CD4-positive, alpha-beta memory T cell (primary cell): ENCODE measurements at places on chromosomes 12 and 14.

GRCh38 chr14:33347796-33348195, 409.1 kb downstream of the NPAS3 start:
- no peak for DNase-seq

- DNase-seq, result no peak
Measured at GRCh38 chr12:12157424-12157823, 86.7 kb downstream of the BCL2L14 start.

GRCh38 chr12:27539191-27539631, 15.2 kb downstream of the PPFIBP1 start:
- no peak for DNase-seq

DNA sequence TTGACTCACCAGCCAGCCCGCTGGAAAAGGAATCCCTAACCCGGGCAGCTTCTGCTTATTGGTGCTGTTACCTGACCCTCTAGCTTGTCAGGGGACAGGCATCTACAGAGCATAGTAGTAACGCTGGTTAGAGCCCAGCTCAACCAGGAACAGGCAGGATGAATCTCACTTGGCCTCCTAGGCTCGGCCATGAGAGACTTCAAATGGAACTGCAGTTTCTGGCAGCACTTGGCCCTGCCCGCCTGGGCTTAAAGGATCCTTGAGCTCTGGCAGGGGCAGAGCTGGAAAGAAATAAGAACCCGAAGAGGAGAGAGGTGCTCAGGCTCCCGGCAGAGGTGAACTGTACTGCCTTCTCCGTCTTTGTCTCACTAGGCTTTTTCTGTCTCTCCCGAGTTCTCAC, 2.3 kb upstream of the LHX5 start:
- DNase-seq, result no peak

DNA sequence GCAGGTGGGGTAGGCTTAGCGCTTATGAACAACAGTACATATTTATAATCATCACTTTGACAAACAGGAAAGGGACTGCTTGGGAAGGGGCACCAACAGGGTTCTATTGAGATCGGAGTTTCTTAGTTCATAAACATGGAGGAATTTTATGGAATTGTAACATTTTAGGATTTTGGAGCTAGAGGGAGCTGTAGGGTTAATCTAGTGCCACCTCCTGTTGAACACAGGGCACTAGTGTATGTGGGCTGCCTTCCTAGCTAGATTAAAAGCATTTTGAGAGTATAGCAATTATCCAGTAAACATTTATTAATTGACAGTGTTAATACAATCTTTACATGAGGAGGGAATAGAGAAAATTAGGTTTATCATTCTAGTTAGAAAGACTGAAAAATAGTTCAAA, 23.1 kb upstream of the TBC1D30 start:
- no peak for DNase-seq

DNA sequence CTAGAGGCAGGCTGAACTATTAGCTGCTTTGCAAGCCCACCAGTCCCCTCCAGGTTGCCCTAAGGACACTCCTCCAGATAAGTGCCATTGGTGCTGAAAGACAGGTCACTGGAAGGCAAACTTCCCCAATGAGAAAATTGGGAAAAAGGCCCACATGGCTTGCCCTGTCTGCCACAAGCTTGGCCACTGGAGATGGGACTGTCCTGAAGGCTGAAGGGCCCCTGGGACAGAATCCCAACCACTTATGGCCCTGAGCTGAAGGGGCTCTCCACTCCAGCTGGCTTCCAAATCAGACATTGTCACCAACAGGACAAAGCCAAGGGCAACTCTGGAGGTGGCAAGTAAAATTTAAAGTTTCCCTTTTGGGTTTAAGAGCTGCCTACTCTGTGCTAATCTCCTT, 12.2 kb upstream of the DHRS2 start:
- DNase-seq, result no peak

- DNase-seq, result no peak
Measured at GRCh38 chr12:25767606-25768005, 190.9 kb upstream of the RASSF8 start.

GRCh38 chr12:12331896-12332295, 18.1 kb downstream of the MANSC1 start:
- no peak for DNase-seq

- no peak for DNase-seq
Measured at GRCh38 chr12:77696183-77696582, 134.5 kb upstream of the NAV3 start.

- no peak for DNase-seq
Measured at GRCh38 chr12:78316136-78316535, 485.4 kb downstream of the NAV3 start.

DNA sequence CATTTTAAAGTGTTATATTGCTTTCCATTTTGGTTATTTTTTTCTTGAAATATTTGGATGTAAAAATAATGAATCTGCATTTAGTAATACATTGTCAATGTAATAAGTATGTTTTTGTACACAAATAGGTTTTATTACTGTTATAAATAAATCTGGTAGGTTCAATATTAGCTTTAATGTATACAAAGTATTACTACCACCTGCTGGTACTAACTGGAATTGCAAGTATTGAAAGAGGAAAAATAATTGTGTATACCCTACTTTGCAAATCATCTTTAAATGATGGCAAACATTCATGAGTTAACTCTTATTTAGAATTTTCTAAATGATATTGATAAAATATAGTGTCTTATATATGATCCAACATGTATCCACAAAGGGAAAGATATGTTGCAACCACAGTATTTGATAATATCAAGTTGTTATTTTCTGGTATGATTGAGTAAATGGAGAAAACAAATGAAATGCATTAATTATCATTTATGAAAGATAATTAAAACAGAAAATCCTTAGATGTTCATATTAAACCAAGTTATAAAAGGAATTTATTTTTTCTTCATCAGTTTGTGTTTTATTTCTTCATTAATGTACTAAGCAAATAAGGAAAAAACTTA, 3.2 kb downstream of the OR4K2 start:
- no peak for DNase-seq

GRCh38 chr12:74424778-74425177, 112.9 kb upstream of the ATXN7L3B start:
- DNase-seq, result no peak

GRCh38 chr14:39452680-39453079, 20.4 kb upstream of the FBXO33 start:
- DNase-seq, result no peak

GRCh38 chr12:91367234-91367849, 184.7 kb upstream of the DCN start:
- no peak for DNase-seq

GRCh38 chr12:88756153-88756552, 175.9 kb upstream of the KITLG start:
- no peak for DNase-seq

- DNase-seq, result no peak
Measured at GRCh38 chr12:78799649-78800048, 64.9 kb upstream of the SYT1 start.

GRCh38 chr14:21965042-21965441, 291.4 kb upstream of the OR4E1 start:
- peak; percentile 62 for DNase-seq

- no peak for DNase-seq
Measured at GRCh38 chr12:91883811-91884210, 261.8 kb downstream of the BTG1 start.

DNA sequence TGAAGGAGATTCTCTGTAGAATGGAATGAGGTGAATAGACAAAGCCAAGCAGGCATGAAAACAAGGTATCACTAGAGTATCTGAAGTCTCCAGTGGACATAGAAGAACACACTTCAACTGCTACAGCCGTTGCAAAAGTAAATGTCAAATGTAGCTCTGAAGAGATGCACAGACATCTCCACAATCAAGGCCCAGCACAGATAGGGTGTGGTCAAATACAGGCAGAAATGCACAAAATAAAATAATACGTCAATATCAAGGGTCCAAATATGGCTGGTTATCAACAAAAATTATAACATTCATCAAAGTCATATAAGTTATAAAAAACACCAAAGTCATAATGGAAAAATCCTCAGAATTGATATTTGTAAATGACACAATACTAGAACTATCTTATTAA, 1107.3 kb downstream of the TMEM121 start:
- DNase-seq, result no peak

DNA sequence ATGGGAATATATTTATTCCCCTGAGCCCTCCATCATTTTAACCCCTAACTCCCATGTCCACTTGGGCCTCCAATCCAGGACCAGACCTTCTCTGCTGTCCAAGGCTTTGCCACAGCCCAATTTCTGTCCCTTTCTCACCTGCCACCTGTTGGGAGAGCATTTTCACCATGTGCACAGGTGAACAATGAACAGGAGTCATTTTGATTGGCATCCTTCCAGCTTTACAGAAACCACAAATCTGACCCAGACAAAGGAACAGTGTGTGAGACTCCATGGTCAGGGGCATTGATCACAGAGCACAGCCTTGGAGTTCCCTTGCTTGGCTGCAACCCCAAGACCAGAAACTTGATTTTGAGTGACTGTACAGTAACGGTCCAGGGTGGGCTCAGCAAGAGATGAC, 91.9 kb downstream of the CRACR2A start:
- no peak for DNase-seq

DNA sequence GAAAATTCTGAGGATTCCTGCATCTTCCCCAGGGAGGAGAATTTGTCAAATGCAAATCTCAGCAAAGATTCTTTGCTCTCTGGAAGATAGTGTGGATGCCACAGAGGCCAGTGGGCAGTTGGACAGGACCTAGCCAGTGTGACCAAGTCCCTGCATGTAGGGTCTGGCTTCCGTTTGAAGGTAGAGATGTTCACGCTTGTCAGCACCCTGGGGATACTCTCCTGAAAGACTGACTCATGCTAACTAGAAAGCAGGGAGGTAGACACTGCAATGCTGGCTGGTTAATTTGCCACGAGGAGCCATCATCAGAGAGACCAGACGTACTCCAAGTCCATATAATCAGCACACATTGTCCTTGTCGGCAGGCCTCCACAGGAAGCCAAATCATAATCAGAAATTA, 130.1 kb downstream of the SAMD4A start:
- DNase-seq, result no peak

DNA sequence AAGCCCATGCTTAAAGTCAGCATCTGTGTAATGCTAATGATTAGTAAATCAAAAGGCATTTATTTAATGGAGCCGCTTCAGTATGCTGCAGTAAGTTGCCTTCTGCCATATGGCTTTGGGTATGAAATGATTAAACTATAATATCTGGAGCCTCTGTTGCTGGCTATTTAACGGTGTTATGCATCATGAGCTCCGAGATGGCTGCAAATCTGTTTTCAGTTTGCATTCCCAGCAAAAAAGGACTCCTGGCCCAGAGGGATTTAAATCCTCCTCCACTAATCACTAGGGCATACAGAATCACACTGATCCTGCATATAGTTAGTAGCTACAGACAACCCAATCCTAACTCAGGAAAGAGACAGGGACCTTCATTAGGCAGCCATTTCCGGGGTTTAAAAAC, 171.5 kb upstream of the EEA1 start:
- no peak for DNase-seq

GRCh38 chr14:82661258-82661657, 1127.6 kb upstream of the SEL1L start:
- no peak for DNase-seq

GRCh38 chr12:104357421-104357952, 53.9 kb downstream of the EID3 start:
- DNase-seq, result no peak

DNA sequence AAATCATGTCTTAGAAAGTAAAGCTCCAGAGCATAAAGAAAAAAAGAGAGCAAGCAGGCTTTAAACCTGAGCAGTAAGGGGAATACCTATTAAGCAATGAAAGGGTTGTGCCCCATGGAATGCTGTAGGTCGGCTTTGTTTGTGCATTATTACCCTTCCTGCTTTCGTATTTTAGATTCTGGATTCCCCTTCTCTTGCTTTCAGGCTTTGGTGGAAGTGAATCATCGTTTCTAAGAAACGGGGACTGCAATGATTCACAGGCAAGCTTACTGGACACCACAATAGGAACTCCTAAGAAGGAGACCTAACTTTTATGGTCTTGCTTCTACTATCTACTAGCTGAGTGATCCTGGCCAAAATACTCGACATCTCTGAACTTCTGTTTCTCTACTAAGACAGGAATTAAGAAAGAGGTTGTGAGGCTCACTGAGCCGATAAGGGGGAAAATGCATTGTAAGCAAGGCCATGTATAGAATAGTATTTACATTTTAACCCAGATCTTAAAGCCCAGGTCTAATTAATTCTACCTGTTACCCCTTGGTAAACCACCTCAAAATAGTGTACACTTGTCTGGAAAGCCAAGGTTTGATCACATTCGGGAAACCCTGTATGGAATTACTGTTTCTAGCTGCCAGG, 1.2 kb upstream of the BMAL2 start:
- DNase-seq, result no peak
